Stimulated activated CD4-positive, alpha-beta T cell treated with anti-CD3 and anti-CD28 coated beads, TNF-alpha, amount 100 ng/mL, for 1 hour (primary cell): ENCODE measurements at places on chromosomes 7 and 10.

- no peak for DNase-seq
Observed at GRCh38 chr10:128070721-128071416, 55.4 kb downstream of the MKI67 start.

DNA sequence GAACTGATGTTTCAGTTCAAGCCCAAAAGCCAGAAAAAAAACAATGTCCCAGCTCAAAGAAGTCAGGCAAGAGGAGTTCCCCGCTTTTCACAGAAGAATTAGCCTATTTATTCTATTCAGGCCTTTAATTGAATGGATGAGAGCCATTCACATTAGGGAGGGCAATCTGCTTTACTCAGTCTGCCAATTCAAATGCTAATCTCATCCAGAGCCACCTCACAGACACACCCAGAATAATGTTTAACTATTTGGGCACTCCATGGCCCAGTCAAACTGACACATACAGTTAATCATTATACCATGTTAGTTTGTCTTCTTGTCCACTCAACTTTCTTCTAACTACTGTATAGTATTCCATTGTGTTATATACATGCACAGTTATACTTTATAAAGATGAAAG is 2.6 kb upstream of the NPSR1 start:
- DNase-seq: no peak

GRCh38 chr7:71630516-71630915 is 498.6 kb downstream of the GALNT17 start:
- DNase-seq: no peak

DNA sequence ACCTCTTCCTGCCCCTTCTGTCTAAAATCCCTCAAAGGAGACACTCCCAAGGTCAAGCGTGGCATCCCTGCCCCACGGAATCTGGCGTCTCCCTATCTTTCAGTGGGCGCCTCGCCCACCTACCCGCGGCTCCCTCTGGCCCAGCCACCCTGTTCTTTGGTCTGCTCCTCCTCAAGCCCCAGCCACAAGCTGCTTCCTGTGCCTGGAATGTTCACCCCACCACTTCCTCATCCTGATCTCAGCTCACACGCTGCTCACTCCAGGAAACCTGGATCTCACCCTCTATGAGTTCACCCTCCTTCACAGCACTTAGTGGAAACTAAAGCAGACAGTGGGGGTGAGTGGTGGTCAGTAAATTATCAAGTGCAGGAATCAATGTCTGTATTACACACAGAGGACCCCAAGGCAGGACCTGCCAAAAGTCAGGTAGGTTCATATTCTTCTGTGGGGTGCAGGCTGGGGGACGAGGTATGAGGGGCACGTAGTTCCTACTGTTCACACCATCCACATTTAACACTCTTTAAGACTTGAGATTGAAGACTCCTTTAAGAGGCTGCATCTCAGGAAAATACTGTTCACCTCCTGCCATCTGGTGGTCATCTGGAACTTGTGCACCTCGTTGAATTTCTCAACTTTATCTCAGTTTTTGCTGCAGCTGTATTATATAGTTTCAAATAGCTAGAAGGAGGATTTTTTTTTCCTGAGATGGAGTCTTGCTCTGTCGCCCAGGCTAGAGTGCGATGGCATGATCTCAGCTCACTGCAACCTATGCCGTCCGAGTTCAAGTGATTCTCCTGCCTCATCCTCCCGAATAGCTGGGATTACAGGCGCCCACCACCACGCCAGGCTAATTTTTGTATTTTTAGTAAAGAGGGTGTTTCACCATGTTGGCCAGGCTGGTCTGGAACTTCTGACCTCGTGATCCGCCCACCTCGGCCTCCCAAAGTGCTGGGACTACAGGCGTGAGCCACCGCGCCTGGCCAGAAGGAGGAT is 166.6 kb downstream of the ARHGAP21 start:
- DNase-seq: no peak

GRCh38 chr7:85186083-85186520 is 754 bp downstream of the SEMA3D start:
- DNase-seq: no peak

GRCh38 chr7:123338688-123339087 is 138.9 kb upstream of the SLC13A1 start:
- DNase-seq: no peak

DNA sequence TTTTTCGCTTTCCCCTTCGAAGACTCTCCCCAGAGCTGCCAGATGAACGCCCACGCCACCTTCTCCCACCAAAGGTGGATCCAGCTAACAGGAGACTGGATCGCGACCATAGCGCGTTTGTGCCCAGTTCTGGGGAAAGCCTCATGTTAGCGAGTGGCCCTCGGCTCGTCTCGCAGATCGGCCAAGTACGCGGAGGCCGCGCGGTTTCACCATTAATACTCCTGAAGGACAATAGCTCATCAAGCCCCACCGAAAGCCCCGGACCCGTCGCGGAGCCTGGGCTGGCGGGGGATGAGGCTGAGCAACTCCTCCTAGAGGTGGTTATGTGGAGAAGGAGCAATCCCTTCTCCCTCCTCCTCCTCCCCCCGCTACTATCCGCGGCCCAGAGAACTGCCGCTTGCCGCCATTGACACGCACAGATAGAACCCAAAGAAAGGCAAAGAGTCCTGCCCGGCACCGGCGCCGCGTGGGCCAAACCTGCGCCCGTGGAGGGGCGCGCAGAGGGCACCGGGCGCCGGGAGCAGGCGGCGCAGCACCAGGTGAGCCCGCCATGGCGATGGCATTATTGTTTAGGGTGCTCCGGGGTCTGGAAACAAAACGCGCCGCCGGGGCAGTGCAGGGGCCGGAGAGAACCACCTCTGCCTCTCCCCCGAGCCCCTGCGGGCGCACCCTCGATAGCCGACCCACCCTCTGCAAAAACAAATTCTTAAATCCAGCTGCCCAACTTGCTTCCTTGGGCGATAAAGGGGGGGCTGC is at the start of gene MACROH2A2:
TSS of gene MACROH2A2 (plus strand) at position 385 of the 756 bp plus-strand sequence. CDS start 22,813 bp downstream, outside the sequence.
- DNase-seq: no peak

- no peak for DNase-seq
Observed at GRCh38 chr7:104981672-104982037, 32.4 kb upstream of the KMT2E start.

GRCh38 chr10:97190450-97190849 is 4.7 kb upstream of the SLIT1 start:
- no peak for DNase-seq

- peak; percentile 58 for DNase-seq
Observed at GRCh38 chr7:138752518-138753149, 45.2 kb upstream of the TMEM213 start.

- no peak for DNase-seq
Observed at GRCh38 chr10:74084955-74085354, 65.7 kb downstream of the AP3M1 start.

DNA sequence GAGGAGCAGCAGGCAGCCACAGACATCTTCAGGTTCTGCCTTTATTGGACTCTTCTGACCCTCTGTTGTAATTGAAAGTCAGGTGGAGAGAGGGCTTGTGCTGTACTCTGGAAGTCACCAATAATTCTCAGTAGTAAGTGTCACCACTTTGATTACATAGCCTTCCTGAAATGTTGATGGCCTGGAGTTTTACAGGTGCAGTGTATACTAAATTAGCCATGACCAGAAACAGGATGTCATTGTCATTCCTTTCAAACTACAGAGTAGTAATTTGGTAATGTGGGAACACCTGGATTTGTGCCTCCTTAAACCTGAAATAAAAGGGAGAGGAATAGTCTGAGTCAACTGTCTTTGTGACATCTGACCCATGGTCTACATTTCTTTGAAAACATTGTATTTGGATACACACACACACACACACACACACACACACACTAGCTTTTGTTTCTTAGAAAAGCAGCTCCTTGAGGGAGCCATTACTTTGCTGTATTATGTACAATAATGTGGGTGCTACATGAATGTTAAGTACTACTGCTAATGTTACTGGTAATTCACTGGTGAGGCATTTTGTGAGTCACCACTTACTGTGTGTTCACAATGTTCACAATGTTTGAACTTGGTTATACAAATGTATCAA is 19.6 kb downstream of the ARL4A start:
- no peak for DNase-seq

DNA sequence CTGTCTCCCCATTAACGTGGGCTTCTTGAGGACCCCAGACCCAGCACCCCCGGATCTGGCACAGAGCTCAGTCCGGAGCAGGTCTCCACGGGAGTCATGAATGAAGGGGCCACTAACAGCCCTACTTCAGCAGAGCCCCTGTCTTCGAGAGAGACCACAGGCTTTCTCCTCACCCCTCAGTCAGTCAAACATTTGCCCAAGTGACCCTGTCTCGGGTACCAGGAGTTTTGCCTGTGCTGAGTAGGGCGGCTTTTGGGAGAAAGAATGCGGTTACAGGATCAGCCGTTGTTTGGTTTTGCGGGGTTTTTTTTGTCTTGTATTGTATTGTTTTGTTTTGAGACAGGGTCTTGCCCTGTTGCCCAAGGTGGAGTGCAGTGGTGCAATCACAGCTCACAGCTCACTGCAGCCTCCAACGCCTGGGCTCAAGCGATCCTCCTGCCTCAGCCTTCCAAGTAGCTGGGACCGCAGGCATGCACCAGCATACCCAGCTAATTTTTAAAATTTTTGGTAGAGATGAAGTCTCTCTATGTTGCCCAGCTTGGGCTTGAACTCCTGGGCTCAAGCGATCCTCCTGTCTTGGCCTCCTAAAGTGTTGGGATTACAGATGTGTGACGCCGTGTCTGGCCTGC is 16.5 kb downstream of the ADAP1 start:
- DNase-seq: no peak

DNA sequence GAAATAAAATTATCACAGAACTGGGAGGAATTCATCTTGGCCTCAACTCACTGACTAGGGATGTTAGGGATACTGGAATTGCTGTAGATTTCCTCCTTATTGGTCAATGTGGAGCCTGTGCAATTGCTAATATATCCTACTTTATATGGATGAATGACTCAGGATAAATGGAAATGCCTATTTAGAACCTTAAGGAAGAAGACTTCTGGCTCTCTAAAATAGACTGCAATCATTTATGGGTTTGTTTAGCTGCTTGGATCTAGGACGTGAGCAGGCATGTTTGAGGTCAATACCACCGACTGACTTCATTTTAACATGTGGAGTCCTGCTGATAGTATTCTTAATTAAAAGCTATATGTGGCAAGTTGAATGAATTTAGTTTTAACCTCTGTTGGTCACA is 1040.1 kb upstream of the LRRN3 start:
- DNase-seq: no peak

GRCh38 chr10:75294518-75294865 is 58.7 kb upstream of the COMTD1 start:
- DNase-seq: no peak

DNA sequence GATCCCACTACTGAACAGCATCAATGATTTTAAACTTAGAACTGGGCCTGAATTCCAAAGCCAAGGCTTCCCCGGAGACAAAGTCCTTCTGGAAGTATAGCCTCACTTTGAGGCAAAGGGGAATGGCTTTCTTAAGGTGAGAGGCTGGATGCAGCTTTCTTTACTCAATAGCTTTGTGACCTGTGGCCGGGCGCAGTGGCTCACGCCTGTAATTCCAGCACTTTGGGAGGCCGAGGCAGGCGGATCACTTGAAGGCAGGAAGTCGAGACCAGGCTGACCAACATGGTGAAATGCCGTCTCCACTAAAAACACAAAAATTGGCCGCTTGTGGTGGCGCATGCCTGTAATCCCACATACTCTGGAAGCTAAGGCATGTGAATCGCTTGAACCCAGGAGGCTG is 3.2 kb upstream of the FGFR2 start:
- DNase-seq: no peak

GRCh38 chr10:95309958-95310357 is 19.2 kb upstream of the PDLIM1 start:
- DNase-seq: no peak

GRCh38 chr7:135659159-135659846 is 3.0 kb upstream of the STMP1 start:
- DNase-seq: no peak

GRCh38 chr10:22630234-22631174 is 83.9 kb downstream of the PIP4K2A start:
- DNase-seq: no peak

DNA sequence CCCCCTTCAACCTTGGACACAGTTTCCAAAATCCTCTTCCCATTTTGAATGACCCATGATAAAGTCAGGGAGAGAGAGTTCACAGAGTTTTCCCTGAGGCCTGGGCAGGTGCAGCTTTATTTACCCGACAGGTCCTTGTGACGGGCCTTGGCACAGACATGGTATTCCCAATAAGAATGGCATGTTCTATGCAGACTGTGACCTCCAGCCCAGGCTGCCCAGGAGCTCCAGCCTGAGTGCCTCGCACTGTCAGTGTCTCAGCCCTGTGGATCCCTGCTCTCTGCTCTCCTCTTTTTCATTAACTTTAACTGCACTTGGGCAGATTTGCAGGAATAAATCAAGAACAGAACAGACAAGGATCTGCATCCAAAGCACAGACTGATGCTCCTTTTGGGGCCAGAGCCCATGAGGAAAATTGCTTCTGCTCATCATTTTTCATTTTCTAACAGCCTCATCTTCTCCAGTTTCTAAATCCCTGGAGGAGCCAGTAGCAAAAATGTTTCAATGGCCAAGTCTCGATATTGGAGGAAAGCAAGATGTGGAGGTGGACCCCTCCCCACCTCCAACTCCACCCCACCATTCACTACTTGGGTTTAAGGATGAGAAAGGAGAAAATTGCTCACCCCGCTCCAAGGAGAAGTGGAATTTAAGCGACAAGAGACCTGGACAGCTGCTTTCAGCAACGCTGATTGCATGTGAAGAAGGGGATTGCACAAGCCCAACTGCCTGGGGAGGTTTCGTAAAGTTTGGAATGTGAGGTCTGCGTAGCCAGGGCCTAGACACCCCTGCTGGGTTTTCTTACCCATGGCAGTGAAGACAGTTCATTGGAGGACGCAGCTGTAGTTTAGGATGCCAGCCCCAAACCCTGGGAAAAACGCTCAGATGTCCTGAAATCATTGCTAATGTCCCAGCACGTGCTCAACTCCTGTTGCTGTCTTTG is 225.9 kb downstream of the WDR11 start:
- no peak for DNase-seq

GRCh38 chr10:78516756-78517155 is 483.1 kb downstream of the RPS24 start:
- DNase-seq: no peak

GRCh38 chr7:96354881-96355280 is 33.0 kb upstream of the SLC25A13 start:
- DNase-seq: no peak

- no peak for DNase-seq
Observed at GRCh38 chr7:8117195-8117594, 144.8 kb downstream of the ICA1 start.

- no peak for DNase-seq
Observed at GRCh38 chr10:123858077-123858681, 33.4 kb downstream of the CPXM2 start.

GRCh38 chr7:17370901-17371585 is 72.6 kb downstream of the AHR start:
- DNase-seq: no peak

- DNase-seq: no peak
Observed at GRCh38 chr10:107059872-107060271, 104.6 kb downstream of the SORCS1 start.
